ENCODE measurements at places on chromosomes 4 and X.

DNA sequence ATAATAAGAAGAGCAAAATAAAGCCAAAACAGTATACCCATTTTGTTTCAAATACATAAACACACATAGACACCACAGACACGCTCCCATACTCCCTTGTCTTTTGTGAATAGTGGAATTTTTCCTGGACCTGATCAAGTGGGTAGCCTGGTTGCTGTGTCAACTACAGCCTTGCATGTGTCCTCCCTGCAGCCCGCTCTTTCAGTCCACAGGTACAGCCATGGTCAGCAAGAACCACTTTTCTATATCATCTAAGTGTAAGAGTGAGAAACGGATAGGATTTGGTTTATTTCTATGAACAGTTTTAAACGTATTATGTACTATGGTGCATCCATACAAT lies 9.8 kb downstream of the PWWP3B start:
- DNase-seq = no peak

- peak; percentile 73 for DNase-seq
Observed at GRCh38 chr4:120156120-120156718, 89.6 kb upstream of the MAD2L1 start.

DNA sequence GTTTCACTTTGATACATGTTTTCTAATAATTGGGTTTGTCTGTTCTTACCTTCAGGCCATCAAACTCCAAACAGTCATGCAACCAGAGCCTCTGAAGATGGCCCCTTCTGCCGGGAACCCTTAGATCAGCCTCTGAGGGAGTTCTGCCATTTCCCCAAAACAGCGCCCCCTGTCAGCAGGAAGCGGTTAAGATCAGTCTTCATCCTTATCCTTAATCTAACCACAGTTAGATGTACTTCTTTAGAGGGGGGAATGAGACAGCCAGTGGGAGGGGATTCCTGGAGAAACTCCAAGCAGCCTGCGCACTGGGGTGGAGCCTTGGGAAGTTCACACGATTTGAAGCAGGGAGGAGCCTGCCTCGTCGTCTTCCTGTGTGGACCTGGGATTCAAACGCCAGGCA lies 185.4 kb downstream of the INPP4B start:
- peak; percentile 0 for DNase-seq

DNA sequence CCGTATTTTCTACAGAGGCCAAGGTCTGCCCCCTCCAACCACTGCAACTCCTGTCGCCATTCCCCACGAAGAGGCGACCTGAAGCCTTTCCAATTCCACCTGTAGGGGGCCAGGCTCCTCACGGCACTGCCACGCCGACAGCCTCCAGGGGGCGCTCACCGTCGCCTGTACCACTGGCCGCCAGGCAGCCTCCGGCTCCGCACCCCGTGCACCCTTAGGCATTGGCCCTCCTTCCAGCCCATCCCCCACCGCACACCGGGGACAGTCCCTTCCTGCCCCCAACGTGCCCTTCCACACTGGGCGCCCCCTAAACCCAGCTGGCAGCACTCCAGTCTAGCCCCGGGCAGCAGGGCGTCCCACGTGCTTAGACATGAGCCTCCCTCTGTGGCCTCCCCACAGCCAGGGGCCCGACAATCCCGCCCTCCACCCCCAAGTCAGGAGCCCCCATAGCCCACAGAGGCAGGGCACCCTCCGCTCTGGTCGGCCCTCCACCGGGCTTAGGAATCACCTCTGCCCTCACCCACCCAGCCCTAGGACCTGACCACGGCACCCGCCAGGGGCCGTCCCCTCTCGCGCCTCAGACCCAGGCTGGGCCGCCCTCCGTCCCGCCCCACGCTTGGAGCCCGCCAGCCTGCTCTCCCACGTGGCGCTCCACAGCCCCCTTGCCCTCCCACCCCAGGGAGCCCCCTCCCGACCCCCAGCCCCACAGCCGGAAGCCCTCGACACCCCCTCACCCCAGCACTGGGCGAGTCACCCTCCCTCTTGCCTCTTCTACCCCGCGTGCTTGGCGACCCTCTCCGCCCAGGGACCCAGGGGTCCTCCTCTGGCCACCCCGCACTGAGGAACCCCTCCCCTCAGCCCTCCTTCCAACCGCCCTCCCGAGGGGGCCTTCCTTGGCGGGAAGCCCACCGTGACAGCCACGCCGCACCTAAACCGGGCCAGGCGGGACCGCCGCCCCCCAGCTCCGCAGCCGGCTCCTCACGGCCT lies 711 bp downstream of the PNMA6E start:
- peak; percentile 59 for DNase-seq

GRCh38 chr4:70522626-70523025 lies 4.3 kb downstream of the AMTN start:
- DNase-seq = no peak

- DNase-seq = no peak
Observed at GRCh38 chrX:49947781-49948180, 25.4 kb downstream of the CLCN5 start.

DNA sequence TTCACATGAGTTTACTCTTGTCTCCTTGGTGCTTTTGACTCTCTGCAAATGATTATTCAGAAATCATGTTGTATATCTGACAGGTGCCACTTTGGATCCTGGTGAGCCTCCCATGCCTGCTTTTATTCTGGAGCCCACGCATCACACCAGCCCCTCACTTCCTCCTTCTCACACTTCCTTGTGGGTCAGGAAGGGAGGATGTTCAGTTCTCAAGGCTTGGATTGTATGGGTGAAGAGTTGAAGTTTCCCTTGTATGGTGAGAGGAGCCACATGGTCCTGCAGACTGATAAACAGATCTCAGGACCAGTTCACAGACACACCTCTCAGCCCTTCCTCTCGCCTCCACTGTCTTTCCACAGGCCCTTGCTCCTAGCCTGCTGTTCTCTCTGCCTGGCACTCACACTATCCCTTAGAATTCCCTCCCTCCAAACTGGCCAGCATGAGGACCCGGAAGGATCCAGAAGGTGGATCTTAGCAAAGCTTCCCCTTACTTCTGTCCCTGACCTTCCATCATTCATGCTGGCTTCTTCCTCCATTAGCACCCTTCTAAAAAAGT lies 92.1 kb downstream of the STK32B start:
- DNase-seq = no peak

DNA sequence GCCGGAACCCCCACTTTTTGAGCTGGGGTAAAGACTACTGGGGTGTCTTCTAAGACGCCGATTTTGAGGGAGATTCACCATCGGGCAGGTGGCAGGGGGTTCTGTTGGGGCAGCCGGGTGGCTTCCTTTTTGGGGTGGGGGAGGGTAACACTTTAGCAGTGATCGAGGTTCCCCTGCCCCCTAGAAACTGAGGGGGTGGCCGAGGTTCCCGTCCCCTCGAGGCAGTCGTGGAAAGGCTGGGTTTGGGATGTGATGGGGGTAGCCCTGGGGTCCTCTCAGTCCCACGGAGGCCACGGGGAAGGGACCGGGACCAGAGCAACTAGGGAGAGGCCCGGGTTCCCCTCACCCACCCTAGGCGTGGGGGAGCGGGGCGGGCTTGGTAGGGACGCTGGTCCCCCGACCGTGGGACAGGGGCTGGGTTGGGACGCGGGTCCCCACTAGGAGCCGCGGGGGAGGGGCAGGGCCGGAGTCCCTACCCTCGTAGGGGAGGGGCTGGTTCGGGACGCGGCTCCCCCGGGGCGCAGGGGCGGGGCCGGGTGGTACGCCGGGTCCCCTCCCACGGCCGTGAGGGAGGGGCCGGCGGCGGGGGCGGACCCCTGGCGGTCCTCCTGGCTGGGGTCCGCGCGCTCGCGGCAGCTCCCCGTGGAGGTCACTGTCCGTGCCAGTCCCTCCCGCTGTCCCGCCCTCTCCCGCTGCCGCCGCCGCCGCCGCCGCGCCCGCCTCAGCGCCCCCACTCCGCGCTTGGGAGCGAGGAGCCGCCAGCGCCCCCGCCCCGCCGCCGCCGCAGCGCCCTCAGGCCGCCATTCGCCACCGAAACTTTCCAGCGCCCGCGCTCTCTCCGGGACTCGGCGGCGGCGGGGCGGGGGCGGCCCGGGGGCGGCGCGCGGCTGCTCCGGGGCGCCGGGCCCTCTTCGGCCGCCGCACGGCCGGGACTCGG lies at the start of gene TBL1X:
Gene TBL1X (plus strand): TSS at position 624 of the 937 bp plus-strand sequence. CDS start 188,529 bp downstream, outside the sequence.
- peak; percentile 77 for DNase-seq

DNA sequence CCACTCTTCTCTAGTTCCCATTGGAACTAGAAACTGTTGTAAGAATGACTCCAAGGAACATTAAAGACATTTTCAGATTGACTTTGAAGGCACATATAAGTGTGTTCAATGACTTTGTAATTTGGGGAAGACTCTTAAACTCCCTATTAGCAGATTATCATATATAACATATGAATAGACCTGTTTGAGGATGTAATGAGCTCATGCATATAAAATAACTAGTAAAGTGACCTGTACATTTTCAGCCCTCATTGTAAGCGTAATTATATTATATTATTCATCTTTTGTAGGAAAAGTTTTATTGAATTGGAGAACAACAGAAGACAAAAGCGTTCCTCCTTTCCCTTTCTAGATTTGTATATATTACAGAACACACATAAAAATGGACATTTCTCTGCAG lies 455.1 kb downstream of the IL1RAPL1 start:
- no peak for DNase-seq

DNA sequence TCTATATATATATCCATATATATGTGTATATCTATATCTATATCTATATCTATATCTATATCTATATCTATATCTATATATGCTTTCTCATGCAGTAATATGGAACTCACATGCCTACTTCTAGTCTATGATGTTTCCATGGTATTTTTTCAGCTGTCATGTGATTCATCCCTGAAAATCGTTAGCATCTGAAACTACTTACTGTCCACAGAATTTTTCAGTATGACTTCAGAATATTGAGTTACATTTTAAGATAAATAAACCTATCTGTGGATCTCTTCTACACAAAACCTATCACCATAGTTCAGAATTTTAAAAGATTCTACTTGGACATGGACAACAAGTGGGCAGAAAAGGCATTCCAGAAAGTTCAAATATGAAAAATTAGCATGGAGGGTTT lies 855.1 kb upstream of the INTU start:
- DNase-seq = no peak

DNA sequence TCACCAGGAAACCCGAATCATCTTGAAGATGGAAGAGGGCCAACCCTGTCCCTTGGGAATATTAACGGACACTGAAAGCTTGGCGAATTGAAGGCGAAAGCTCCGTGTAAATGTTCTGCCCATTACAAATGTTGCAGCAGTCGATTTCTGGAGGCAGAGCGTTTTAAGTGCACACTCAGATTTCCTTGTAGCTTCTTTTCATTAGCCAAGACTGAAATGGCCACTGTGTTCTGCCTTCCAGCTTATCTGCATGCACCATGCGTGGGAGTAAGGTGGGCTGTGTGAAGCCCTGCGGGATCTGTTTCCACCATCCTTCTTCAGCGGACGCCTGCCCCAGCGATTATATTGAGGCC lies 1.3 kb downstream of the SMIM20 start:
- DNase-seq = peak; percentile 65

DNA sequence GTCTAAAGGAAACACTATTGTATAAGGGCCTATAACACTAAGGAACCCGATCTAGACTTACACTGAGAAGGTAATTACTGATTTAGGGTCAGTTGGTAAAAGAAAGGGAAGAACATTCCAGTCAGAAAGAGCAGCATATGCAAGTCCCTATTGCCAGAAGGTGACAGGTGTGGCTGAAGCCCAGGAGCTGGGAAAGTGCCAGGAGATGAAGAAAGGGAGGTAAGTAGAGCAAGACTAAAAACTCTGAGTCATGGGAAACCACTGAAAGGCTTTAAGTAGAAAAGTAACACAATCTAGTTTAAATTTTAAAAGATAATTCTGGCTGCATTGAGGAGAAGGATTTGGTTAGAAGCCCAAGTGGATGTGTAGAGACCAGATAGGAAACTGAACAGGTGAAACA lies 77.7 kb upstream of the INTU start:
- DNase-seq = peak; percentile 3

DNA sequence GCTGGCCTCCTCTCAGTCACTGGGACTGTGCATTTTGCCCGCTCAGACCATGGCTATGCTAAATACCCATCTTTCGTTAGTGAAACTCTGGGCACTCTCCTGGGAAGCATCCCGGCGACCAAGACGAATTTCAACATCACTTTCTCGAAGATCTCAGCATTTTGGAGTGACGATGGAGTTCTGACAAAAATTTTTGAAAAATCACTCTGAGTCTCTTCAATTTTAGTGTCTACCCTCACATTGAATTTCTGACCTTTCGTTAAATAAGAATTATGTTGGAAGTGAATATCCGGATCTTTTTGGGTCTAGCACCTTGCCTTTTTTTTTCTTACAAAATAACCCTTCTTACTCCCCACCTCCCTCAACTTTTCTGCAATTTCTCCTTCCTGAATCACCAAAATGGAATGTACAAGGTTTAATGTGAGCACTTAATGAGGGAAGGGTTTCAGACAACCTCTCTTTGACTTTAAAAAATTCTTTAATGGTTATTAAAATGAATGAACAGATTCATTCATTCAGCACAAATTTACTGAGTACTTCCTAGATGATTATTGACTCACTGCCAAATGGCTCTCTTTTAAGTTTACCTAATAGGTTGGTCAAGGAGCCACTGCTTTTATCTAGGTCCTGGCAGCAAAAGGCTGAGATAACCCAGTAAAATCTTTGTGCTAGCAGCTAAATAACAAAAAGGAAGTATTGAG lies 746 bp upstream of the AADAT start:
- DNase-seq = peak; percentile 9

- no peak for DNase-seq
Observed at GRCh38 chr4:153111426-153112040, 92.7 kb upstream of the TRIM2 start.

DNA sequence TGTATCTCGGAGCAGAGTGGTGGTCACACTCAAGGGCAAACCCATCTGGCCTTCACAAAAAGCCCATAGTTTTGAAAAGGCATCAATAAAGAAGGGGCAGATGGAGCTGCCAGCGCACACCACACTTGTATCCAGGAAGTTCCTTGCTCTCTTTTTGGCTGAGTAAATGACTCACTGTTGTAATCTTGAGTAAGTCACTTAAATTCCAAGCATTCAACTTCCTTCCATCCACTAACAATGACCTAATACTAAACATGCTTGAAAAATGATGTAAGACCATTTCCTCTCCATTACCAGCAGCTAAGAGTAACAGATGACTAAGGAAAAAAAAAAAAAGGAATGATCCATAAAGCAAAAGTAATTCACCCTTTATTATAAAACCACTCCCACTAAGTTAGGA lies 32.4 kb upstream of the MYOZ2 start:
- peak; percentile 9 for DNase-seq

DNA sequence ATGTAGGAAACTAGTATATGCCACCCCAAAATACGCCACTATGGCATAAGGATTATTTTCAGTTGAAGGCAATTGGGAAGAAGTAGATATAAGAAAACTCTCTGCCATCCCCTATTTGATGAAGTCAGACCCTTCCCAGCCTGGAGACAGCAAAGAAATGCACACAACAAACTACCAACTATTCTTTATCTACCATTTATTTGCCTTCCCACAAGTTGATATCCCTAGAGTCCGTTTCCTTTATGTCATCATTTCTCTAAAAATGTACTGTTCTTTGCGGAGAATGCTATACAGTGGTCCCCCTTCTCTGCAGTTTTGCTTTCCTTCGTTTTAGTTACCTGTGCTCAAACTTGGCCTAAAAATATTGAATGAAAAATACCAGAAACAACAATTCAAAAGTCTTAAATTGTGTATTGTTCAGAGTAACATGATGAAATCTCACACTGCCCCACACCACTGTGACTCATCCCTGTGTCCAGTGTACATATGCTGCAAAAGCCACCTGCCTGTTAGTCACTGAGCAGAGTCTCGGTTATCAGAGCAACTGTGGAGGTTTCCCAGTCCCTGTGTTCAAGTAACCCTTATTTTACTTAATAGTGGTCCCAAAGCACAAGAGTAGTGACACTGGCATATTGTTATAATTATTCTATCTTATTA lies 152.3 kb downstream of the WDFY3 start:
- no peak for DNase-seq

Data from NCI-H69 (cell line).